ENCODE measurements at places on chromosomes 6 and 20.
A peak's percentile ranks its signal among the peaks of the same experiment; 100 is the strongest.

DNA sequence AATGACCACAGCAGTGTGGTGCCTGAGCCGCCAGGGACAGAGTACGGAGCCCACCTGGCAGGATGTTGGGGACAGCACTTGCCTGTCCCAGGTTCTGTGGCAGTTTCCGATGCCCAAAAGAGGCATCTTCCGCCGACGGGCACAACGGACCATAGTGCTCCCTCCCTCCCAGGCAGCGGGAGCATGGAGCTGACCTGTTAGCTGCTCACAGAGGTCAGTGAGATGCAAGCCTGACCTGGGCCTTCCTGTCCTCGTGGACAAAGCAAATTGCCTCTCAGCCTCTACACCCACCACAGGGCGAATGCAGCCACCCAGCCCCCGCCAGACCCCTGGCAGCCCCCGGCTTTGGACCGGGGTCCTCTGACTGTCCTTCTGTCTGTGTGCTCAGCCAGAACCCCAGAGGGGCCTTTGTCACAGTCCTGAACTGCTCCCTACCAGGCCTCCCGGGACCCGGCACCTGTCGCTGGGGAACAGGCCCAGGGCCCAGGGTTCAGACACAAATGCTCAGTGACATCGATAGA lies 16.2 kb upstream of the FRMD1 start:
- no peak for DNase-seq

DNA sequence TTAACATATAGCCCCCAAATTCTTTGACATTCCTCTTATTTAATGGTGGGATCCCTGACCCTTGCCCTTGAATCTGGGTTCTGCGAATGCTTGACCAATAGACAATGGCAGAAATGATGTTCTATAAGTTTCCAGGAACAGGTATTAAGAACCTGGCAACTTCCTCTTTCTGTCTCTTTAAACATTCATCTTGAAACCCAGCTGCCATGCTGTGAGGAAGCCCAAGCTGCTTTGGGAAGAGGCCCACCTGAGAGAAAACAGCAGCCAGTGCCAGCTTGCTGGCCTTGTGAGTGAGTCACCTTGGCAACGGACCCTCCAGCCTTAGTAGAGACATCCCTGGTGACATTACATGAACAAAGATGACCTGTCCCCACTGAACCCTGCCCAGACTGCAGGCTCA lies 45.2 kb upstream of the RALY start:
- no peak for DNase-seq

DNA sequence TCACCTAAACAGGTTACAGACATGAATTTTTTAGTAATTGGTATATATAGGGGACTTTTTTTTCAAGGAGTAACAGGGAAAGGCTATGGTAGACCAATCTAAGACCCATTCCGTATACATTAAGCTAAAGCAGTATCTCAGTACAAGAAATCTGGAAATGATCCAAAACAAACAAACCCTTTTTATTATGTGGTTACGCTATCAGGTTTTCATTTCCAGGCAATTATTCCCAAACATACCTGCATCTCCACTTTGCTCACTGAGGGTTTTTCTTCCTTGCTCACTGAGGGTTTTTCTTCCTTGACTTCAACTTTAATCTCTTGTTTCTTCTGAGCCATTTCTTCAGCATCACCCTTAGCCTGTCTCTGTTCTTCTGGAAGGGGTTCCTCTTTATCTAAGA lies 107.3 kb downstream of the EPB41L2 start:
- no peak for DNase-seq

- DNase-seq, result no peak
These were observed 51.4 kb upstream of the PLEKHG1 start for GRCh38 chr6:150548330-150548729.

GRCh38 chr6:150343434-150343833 lies 25.4 kb upstream of the IYD start:
- DNase-seq, result no peak

DNA sequence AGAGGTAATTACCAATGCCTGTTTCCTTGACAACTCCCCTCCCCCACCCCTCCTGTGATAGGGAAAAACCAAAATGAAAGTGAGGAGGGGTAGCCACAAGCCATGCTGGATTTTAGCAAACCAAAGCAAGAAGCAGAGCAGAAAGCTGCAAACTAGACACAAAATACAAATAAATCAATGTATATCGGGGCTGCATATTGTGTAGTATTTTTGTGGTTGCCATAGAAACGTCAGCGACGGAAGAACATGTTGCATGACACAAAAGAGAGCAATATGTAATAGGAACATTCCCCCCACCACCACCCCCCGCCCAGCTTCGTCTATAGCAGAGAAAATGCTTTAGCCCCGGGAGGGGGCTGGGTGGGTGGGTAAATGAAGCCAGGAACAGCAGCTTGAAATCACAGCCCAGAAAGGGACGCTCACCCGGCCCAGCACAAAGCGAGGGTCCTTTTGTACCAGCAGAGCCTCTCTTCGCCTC lies 548 bp downstream of the AGPAT4 start:
- peak; percentile 8 for DNase-seq

- no peak for DNase-seq
These were observed 114.2 kb downstream of the COL12A1 start for GRCh38 chr6:75091467-75092190.

- DNase-seq, result no peak
These were observed 228.9 kb upstream of the SMLR1 start for GRCh38 chr6:130598021-130598989.

- DNase-seq, result no peak
These were observed 97.1 kb upstream of the EPHA7 start for GRCh38 chr6:93516441-93516840.

DNA sequence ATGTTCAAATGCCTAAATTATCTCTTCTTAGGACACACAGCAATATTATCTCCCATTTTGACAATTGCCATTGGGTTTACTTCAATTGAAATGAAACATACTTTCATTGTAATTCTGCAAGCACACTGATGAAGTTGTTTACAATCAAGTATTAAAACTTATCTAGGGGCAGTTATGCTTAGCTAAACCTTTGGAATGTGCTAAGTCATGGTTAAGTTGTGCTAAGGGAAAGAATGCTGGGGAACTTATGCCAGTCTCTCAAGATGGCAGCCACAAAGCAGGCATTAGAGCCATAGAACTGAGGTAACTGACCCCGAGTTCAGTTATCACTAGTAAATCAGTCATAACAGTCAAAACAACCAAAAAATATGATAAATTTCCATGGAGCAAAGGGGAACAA lies 59.1 kb upstream of the NT5E start:
- DNase-seq, result no peak

DNA sequence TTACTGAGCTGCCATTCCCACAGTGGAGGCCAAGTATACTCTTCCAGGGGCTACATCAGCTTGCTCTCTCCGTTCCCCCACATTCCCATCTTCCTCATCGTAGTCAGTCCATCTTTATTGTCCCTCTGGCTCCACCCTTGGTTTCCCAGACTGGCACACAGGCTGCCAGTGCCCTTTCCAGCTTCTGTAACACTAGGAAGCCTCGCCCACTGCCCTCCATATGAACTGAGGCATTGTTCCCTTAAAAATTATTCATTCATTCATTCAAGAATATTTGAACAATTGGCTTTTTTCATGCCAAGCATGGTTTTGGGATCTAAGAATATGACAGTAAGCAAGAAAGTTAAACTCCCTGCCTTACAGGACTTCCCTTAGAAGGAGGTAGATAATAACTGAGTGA lies 14.3 kb downstream of the ROS1 start:
- no peak for DNase-seq

- no peak for DNase-seq
These were observed 5.7 kb upstream of the RAB5IF start for GRCh38 chr20:36599912-36600345.

DNA sequence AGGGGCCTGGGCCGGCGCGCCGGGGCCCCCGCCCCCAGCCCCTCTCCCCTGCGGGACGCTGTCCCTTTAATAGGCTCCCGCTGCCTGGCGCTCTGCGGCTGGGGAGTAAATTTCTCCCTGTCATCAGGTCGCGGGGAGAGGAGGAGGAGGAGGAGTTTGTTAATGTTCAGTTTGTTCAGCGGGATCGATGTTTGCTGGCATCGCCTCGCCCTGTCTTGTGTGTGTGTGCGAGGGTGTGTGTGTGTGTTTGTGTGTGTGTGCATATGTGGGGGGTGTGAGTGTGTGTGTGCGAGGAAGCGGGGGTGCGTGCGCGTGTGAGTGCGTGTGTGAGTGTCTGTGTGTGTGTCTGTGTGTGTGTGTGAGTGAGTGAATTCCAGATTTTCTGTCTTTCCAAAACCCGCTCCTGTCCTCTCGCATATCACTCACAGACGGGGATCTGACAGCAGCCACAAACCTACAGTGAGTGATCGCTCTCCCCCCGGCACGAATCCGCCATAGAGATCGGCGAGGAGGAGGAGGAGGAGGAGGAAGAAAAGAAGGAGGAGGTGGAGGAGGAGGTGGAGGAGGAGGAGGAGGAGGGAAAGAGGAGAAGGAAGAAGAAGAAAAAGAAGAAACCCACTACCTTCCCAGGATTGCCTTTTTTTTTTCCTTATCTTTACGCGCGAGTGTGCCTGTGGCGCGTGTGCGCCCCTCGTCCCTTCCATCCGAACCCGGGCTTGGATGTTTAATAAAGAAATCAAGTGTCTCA lies at the start of gene TSHZ2:
TSHZ2 (plus strand) TSS at position 169 of the 748 bp plus-strand sequence. CDS start 936 bp downstream, outside the sequence.
- DNase-seq, result peak; percentile 35

GRCh38 chr6:119273272-119274196 lies 76.0 kb downstream of the MAN1A1 start:
- DNase-seq, result no peak

DNA sequence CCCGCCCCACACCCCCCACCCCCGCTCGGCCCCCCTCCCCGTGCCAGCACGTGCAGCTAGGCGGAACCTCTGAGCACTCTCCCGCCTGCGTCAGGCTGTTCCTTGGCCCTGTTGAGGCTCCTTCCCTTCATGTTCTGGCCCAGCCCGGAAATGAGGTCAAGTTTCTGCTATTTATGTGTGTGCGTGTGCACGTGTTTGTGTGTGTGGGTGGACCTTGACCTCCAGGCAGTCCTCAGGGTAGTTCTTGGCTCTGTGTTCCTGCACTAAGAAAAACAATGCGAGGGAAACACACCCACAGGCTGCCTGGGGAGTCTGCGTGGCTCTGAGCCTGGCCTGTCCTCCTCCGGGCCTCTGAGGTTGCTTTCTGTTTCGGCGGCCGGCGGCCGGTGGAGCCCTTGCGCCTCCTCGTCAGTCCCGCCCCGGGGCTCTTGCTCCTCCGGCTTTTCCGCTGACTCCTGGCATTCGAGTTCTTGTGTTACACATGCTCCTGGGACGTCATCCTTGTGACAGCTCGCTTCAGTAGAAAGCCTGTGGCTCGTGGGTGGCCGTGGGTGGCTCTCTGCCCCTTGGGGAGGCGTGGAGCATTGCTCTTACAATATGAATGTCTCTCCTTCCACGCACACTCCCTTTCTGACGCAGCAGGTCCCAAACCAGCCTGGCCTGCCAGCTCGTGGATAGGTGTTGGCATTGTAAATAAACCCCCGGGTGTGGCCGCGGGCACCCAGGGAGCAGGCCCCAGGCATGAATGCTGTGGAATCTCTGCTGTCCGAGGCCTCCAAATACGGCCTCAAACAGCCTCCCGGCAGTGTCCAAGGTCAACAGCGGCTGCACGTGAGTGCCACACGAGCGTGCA lies 10.0 kb downstream of the SLCO4A1 start:
- peak; percentile 70 for DNase-seq

GRCh38 chr6:132021552-132022375 lies 70.6 kb upstream of the CCN2 start:
- DNase-seq, result no peak

DNA sequence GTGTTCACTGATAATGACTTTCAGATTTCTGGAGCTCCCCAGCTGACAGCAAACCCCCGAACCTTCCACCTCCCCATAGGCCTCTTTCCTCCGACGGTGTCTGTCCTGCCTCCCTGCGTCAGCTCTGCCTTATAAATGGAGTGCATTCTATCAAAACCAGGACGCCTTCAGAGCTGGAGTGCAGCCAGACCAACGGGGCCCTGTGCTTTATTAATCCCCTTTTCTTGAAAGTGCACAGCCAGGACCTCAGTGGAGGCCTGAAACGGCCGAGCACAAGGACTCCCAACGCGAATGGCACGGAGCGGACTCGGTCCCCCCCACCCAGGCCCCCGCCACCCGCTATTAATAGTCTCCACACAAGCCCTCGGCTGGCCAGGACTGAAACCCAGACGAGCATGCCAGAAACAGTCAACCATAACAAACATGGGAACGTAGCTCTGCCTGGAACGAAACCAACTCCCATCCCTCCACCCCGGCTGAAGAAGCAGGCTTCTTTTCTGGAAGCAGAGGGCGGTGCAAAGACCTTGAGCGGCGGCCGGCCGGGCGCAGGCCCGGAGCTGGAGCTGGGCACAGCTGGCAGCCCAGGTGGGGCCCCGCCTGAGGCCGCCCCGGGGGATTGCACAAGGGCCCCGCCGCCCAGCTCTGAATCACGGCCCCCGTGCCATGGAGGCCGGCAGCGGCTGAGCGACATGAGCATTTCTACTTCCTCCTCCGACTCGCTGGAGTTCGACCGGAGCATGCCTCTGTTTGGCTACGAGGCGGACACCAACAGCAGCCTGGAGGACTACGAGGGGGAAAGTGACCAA lies 42.3 kb upstream of the NAA20 start:
- no peak for DNase-seq

GRCh38 chr6:159137676-159138075 lies 31.5 kb upstream of the FNDC1 start:
- no peak for DNase-seq

DNA sequence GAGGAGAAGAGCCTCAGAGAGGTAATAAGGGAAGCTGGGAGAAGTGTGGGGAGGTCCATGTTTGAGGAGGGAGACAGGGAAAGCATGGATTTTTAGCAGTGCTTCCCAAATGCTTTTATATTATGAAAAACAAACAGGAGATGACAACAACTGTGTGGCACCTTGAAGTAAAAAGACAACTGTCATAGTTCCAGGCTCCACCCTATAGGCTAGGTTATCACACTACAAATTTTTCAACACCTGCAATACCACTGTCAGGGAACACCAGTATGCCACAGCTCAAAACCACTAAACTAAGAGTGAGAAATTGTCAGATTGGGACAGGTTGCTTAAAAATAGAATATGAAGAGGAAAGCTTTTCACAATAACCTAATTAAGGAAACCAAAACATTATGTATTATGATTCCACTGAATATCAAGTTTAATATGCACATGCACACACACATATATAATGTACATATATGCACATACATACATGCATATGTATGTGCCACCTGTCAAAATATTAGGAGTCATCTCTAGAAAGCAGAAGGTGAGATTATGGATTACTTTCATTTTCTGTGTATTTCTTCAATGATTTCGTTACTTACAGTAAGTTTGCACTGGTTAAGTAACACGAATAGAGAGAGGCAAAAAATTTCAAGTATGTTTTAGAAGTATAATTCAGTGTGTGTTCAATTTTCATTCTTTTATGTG lies 261.2 kb downstream of the PTPRK start:
- no peak for DNase-seq

All from activated naive CD8-positive, alpha-beta T cell treated with anti-CD3 and anti-CD28 coated beads for 36 hours (primary cell).